ENCODE measurements at places on chromosomes 13 and 19.

GRCh38 chr19:22610121-22610520, 24.0 kb upstream of the ZNF492 start:
- no peak for DNase-seq

DNA sequence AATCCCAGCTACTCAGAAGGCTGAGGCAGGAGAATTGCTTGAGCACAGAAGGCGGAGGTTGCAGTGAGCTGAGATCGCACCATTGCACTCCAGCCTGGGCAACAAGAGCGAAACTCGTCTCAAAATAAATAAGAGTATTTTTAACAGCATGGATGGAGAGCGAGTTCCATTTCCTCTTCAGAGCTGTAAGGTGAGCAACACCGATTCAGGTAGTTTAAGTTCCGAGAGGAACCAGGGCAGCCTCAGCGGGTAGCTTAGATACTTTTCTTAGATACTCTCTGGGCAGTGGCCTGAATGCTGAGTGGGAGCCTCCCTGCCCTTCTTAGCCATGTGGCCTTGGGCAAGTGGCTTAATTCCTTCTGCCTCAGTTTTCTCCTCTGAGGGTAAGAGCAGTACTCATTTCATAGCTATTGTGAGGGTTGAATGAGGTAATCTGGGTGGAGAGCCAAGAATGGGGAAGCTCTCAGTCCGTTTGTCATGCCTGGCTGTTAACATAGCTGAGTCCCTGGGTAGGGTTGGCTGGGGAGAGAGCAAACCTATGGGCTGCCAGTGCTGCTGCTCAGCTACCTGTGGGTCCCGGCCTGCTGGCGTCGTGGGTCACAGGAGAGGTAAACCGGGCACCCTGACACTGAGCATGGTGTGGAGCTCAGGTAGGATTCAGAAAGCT, 4.1 kb downstream of the ATP11A start:
- no peak for DNase-seq

DNA sequence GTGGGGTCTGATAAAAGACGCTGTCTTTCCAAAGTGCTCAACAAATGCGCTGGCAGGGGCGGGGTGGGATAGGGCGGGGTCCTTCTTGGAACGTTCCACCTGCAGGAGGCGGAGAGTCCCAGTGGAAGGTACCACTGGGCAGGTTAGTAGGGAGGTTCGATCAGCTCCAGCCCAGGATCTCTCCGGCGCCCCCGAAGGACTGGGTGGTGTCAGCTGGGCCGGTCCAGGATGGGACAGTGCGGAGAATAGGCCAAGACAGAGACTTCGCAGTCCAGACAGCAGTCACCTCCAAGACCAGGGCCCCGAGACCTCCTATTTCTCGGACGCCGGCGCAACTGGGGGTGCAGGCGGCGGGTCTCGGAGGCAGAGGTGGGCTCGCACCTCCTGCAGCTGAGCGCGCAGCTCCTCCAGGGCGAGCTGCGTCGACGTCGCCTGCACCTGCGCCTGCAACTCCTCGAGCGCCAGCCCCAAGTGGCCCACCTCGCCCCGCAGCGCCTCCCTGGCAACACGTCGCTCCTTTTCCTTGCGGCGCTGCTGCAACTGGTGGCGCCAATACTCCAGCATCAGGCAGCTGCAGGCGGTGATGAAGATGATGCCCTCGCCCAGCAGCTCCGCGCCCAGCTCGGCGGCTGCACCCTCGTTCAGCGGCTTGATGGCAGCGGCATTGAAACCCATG, 21.6 kb downstream of the VASP start:
- DNase-seq, result no peak

DNA sequence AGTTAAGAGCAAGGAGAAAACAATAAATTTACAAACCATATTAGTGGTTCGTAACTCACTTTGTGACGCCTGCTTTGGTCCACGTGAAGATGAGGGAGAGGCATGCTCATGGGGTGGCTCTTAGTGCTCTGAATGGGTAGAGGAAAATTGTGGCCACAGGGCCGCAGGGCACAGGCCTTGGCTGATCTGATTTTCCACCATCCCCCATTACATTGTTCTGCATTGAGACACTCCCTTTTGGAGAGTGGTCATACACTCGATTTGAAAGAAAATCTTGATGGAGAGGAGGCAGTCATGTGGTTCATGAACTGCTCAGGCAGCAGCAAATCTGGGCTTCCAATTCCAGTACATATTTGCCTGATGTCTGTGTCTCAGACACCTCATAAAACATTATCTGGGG, 815.2 kb downstream of the UQCRFS1 start:
- DNase-seq, result no peak

GRCh38 chr19:15628236-15629002, 12.3 kb upstream of the CYP4F3 start:
- no peak for DNase-seq

DNA sequence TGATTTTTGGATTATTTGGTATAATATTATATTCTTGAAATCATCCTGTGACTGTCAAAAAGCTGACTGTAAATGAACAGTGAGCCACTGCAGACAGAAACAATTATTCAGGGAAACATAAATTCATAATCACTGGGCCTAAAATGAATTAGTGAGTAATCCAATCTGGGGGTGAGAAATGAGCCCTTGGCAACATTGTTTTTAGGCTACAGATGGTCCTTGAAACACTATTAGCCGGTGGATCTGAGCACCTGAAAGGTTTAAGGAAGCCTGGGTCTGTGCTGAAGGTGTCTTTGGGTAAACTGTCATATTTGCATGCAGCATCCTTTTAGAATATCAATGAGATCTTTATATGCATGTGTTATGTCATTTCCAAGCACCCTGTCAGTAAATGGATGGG, 290.7 kb downstream of the ATP8A2 start:
- DNase-seq, result no peak

DNA sequence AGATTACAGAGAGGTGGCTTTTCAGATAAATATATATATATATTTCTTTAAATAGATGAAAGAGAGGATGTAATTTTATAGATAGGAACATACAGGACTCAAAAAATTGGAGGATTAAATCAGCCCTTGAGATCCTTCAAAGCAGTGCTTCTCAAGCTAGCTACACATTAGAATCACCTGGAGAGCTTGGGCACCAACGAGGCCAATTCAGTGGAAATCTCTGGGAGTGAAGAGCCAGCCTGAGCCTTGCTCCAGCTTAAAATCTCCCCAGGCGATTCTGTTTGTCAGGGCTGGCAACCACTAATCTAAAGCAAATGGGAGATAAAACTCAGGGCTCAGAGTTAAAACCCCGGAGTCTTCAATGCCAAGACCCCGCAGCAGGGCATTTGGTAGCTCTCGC, 15.0 kb upstream of the CLN5 start:
- no peak for DNase-seq

GRCh38 chr13:109595471-109595870, 190.9 kb downstream of the IRS2 start:
- DNase-seq, result no peak

GRCh38 chr19:55650126-55650557, 2.1 kb downstream of the CCDC106 start:
- DNase-seq, result no peak

DNA sequence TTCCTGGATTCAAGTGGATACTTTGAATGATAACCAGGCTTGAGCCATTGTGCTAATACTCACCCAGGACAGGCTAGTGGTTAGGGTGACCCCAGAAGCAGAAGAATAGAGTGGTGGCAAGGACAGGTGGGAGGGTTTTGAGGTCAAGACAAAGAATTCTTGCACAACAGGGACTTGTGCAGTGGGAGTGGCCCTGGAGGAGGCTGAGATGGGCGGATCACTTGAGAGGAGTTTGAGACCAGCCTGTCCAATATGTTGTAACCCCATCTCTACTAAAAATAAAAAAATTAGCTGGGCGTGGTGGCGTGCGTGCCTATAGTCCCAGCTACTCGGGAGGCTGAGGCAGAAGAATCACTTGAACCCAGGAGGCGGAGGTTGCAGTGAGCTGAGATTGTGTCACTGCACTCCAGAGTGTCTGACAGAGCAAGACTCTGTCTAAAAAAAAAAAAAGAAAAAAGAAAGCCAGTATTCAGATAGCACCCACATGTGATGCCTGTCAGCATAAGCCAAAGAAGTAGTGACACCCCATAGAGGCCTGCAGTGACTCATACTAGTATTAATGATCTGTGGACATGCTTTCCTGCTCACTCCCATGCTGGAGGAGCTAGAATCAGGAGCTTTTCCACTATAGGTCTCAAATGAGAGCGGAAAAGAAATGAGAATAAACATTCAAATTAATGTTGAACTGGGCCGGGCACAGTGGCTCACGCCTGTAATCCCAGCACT, 78.7 kb downstream of the RNF17 start:
- no peak for DNase-seq

GRCh38 chr13:32381539-32381938, 46.4 kb downstream of the N4BP2L1 start:
- DNase-seq, result peak; percentile 47

- DNase-seq, result no peak
These were observed 147.7 kb downstream of the CDK8 start for GRCh38 chr13:26401578-26402021.

DNA sequence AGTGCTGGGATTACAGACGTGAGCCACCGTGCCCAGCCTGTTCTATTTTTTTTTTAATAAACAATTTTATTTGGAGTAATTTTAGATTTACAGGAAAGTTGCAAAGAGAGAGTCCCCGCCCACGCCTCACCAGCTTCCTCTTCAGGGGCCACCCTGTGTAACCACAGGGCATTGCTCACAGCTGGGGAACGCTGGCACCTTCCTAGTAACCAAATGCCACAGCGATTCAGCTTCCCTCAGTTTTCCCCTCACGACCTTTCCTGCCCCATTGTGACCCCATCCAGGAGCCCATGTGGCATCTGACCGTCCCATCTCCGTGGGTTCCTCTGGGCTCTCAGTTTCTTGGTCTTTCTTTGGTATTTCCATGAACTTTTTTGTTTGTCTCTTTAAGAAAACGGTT, 83.9 kb downstream of the GNG7 start:
- DNase-seq, result peak; percentile 70

DNA sequence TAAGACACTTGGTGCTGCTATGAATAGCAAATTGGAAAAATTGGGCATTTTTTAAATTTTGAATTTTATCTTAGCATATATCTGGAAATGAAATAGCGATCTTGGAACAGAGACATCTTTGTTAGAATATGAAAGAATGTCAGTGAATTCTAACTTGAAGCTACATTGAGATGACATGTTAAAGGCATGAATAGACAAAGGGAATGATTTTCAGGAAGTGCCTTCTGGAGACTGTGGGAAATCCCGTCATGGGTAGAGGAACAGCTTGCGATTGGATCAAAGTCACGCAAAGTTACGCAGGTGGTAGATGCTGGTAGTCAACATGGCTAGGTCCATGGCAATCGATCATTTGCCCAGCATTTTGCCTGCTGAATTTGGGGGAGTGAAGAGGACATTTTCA, 43.5 kb downstream of the LRCH1 start:
- DNase-seq, result no peak

Data from CD4-positive, alpha-beta T cell treated with Interleukin-15 for 4 hours (primary cell).